Natural killer cell (primary cell): ENCODE measurements at places on chromosomes 13 and 19. TPM values are rescaled to one million over a fixed set of nuclear protein-coding genes. Genes with fewer than 3 reads are reported as not detected.

DNA sequence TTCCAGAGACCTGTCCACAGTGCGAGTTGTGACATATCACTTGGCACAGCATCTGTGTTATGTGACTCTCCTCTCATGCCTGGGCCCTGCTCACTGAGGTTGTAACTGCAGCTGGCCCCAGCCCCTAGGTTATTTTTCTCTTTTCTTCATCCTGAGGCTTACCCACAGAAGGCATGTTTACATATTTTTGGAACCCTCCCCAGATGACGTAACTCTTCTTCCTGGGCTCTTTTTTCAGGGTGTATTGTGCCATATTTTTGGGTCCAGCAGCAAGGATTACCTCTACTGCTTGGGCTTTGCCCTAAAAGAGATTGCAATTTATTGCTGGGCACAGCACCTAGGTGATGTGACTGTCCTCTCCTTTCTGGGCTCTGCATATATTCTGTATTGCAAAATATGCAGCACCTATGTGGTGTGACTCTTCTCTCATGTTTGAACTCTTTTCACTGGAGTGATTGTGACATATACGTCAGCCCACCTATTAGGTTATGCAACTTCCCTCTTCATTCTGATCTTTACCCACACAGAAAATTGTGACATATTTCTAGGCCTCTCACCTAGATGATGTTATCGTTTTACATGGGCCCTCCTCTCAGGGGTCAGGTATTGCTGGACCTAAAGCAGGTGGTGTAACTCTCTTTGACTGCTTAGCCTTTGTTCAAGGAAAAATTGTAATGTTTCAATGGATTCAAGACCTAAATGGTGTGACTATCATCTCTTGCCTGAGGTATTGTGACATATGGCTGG is 64.5 kb upstream of the ZNF724 start:
- no peak for DNase-seq

- DNase-seq, result no peak
Observed at GRCh38 chr13:20571676-20572075, 4.7 kb downstream of the IFT88 start.

- DNase-seq, result no peak
Observed at GRCh38 chr19:45020071-45020470, 18.8 kb upstream of the CLASRP start.

Gene CELF5
- not detected for total RNA-seq

Gene COMP
- total RNA-seq, result not detected
